ENCODE measurements at places on chromosomes 11 and 22.

GRCh38 chr11:134882141-134882540 lies 470.1 kb upstream of the B3GAT1 start:
- no peak for DNase-seq

GRCh38 chr22:43200031-43200430 lies 13.1 kb upstream of the TTLL12 start:
- DNase-seq, result no peak

- no peak for DNase-seq
Measured at GRCh38 chr22:46041642-46042041, 64.7 kb upstream of the WNT7B start.

DNA sequence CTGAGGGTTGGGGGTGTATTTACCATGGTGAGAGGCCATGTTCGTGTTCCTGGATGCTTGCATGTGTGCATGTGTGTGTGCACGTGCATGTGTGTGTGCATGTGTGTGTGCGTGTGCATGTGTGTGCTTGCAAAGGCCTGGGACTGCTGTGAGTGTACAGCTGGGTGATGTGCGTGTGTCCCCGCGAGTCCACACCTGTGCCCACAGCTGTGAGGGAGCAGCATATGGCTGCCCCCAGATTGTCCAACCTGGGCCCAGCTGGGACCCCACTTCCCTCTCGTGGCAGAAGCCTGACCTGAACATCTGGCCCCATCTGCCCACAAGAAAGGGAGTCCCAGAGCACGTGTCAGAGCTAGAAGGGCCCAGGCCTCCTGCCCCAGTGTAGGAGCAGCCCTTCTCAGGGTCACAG lies 8.4 kb upstream of the CD248 start:
- DNase-seq, result no peak

GRCh38 chr11:92744929-92745585 lies 224.4 kb upstream of the MTNR1B start:
- DNase-seq, result no peak

- no peak for DNase-seq
Measured at GRCh38 chr22:33139937-33140336, 81.8 kb upstream of the SYN3 start.

DNA sequence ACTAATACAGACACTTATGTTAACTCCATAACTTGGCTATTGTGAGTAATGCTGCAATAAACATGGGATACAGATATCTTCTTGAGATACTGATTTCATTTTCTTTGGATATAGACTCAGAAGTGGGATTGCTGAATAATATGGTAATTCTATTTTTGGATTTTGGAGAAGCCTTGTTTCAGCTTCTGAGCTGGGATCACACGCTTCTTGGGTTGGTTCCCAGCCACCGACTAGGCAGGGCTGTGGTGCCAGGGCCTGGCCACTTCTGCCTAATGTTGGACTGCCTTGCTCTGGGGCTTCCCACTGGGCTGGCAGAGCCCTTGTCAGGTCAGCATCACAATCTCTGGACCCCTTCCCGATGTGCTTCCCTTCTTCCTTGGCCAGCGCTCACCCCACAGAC lies 14.0 kb upstream of the MCHR1 start:
- no peak for DNase-seq

DNA sequence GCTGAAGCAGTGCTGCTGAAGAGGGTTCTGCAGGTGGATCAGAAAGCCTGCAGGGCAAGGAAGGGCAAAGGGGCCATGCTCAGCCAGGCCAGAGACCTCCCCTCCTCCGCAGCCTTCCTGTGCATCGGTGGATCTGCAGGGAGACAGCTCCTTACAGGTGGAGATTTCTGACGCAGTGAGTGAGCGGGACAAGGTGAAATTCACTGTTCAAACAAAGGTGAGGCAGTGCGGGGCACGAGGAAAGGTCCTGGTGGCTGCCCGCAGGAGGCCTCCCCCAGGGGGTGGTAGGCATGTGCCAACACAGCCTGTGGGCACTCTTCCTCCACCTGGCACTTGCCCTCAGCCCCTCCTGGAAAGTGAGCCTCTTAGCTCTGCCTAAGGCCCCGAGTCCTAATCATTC lies 8.6 kb downstream of the CFL1 start:
- DNase-seq, result no peak

DNA sequence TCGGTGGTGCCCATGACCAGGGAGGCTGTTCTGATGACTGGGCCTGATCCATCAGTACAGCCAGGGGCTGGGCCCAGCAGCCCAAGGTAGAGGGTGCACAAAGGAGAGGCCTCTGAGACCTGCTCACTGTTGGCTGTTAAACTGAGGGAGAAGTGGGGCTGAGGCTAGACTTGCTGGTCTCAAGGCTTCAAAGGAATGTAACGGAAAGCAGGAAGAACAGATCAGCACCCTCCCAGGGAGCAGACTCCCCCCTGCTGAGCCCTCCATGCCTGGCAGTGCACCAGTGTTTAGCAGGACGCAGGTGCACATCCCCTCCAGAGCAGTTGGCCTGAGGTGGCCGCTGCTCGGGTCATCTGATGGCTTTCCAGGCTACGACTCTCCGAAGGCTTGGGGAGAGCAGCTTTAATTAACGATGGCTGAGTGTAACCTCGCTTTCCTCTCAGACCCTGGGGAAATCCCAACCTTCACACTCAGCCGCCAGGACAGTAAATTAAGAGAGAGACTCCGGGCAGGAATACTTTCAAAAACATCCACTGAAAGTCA lies 255.7 kb upstream of the NARS2 start:
- no peak for DNase-seq

- no peak for DNase-seq
Measured at GRCh38 chr11:17229481-17230152, 21.8 kb upstream of the PIK3C2A start.

- no peak for DNase-seq
Measured at GRCh38 chr11:62127426-62127825, 3.6 kb downstream of the INCENP start.

- DNase-seq, result no peak
Measured at GRCh38 chr11:109309153-109309552, 112.8 kb upstream of the C11orf87 start.

GRCh38 chr11:68436985-68437926 lies 23.3 kb upstream of the PPP6R3 start:
- no peak for DNase-seq

GRCh38 chr22:43926349-43926710 lies 2.7 kb downstream of the PNPLA3 start:
- DNase-seq, result no peak

All from NCI-H1694 treated with DMSO at 0.1 percent for 48 hours (cell line).